ENCODE measurements at places on chromosomes 6 and 20.
A peak's percentile ranks its signal among the peaks of the same experiment; 100 is the strongest.

- DNase-seq, result no peak
Measured at GRCh38 chr6:106050538-106050937, 35.6 kb upstream of the PRDM1 start.

- DNase-seq, result no peak
Measured at GRCh38 chr20:45409521-45410272, 1.6 kb downstream of the DBNDD2 start.

- DNase-seq, result no peak
Measured at GRCh38 chr20:62411479-62412193, 4.6 kb upstream of the CABLES2 start.

GRCh38 chr20:57686931-57687652, 22.7 kb downstream of the PMEPA1 start:
- DNase-seq, result peak; percentile 18

DNA sequence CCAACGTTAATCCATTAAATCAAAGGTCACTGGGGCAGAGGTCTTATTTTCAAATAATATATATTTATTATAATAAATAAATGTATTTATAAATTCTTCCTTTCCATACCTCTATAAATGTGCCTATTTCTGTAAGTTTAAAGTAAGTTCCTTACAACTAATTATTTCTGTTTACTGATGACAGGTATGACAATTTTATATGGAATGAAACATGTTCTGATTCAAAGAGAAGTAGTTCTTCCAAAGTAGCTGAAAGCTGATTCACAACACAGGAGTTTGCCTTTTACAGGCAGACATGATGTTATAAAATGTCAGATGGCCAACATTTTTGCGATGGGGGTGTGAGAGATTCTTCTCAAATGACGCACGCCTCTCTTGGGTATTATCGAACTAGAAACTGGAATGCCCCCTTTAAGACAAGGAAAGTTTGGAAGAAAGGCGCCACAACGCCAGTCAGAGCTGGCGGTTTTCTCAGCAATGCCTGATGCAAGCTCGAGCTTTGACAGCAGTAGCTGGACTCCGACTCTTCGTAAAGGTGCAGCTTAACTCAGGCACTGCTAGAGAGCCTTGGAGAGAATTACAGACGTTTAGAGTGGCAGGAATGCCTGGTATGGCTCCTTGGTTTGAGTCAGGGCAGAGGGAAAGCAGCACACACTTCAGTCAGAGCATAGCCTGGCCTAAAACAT, 92.1 kb downstream of the FOXC1 start:
- no peak for DNase-seq

DNA sequence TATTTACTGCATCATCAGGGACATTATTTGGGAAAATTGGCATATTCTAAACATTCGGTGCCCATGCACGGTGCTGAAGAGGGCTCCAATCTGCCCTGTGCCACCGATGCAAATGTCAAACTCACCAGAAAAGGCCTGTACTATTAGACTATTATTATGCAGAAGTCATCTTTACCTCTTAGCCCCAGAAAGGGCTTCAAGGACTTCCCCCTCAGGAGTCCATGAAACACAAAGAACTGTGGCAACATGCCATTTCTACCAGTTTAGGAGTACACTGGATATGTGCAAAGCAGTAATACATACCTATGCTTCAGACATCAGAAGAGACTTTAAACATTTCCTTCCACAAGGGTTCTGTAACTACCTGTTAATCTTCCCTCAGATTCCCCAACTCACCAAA, 8.6 kb downstream of the DIDO1 start:
- no peak for DNase-seq

GRCh38 chr20:39144757-39145156, 182.6 kb downstream of the DHX35 start:
- no peak for DNase-seq

GRCh38 chr20:62998449-62998848, 8.3 kb downstream of the BHLHE23 start:
- no peak for DNase-seq

GRCh38 chr20:4585104-4585753, 136.5 kb upstream of the PRND start:
- DNase-seq, result no peak

DNA sequence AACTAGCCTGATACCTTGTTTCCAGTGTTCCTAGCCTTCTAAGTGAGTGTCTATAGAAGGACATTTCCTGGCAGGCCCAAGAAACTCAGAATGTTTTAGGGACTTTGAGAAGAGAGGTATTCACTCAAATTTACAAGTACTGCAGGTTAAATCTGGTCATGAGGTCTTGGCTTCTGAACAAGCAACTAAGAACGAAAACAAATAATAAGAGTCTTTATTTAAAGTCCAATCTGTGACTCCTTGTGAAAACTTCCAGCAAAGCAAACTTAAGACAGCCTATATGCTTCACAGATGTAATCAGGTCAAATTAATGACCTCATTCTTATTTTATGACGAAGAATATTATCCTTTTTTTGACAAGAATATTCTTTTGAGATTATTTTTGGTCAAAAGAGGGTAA, 79.4 kb upstream of the PRSS16 start:
- no peak for DNase-seq

DNA sequence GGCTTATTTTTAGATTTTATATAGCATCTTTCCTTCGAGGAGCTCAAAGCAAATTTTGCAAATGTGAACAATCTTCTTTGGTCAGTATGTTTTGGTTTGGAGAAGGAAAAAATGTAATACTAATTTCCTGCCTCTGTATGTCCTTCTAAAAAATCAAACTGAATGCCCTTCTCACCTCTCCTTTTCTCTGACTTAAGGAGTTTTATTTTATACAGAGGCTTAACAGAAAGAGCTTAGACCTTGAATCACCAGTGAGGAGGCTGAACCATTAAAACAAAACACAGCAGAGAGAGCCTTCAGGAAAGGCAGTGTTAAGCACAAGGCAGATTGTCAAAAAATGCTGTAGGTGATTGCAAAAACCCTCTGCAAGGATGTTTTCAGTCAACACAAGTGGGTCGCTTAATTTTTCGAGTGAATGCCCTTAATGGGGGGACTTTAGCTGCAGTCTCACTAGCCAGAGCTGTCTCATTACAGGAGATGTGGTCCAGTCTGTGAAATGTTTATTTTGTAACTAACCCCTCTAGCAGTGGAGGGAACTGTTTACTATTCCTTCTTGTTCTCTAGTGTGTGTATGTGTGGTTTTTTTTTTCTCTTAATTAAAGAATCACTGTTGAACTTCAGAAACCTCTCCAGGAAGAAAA, 481.3 kb upstream of the CITED2 start:
- DNase-seq, result no peak

DNA sequence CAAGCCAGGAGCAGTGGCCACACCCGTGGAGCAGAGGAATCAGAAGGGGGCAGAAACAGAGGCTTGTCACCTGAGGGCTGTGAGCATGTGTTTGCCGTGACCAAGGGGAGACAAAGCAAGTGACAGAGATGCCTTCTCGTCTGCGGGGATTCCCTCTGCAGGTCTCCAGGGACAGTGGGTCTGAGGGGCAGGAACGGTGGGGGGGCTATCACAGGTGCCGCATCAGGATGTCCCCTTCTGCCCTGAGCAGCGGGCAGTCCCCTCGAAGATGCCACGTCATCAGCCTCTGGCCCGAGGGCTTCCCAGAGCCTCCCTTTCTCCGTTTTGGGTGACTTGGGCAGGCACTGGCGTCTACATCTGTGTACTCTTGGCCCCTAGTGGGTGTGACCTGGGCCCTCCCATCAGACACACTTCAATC, 338.7 kb downstream of the PREX1 start:
- DNase-seq, result no peak

Measured in activated CD8-positive, alpha-beta T cell treated with anti-CD3 and anti-CD28 coated beads for 36 hours (primary cell).